ENCODE measurements at places on chromosomes 7 and 10.

GRCh38 chr7:73726083-73726466 is 6.6 kb upstream of the STX1A start:
- DNase-seq, result no peak

- no peak for DNase-seq
These were observed 25.6 kb downstream of the HPS6 start for GRCh38 chr10:102090772-102091171.

DNA sequence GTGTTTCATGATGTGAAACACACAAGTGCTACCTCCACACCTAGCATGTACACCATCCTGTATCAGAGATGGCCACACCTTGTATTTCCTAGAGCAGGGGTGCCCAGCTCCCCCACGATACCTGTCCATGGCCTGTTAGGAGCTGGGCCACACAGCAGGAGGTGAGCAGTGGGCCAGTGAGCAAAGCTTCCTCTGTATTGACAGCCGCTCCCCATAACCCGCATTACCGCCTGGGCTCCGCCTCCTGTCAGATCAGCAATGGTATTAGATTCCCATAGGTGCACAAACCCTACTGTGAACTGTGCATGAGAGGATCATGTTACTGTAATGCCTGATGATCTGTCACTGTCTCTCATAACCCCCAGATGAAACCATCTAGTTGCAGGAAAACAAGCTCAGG is 145.6 kb upstream of the RNF32 start:
- DNase-seq, result no peak

DNA sequence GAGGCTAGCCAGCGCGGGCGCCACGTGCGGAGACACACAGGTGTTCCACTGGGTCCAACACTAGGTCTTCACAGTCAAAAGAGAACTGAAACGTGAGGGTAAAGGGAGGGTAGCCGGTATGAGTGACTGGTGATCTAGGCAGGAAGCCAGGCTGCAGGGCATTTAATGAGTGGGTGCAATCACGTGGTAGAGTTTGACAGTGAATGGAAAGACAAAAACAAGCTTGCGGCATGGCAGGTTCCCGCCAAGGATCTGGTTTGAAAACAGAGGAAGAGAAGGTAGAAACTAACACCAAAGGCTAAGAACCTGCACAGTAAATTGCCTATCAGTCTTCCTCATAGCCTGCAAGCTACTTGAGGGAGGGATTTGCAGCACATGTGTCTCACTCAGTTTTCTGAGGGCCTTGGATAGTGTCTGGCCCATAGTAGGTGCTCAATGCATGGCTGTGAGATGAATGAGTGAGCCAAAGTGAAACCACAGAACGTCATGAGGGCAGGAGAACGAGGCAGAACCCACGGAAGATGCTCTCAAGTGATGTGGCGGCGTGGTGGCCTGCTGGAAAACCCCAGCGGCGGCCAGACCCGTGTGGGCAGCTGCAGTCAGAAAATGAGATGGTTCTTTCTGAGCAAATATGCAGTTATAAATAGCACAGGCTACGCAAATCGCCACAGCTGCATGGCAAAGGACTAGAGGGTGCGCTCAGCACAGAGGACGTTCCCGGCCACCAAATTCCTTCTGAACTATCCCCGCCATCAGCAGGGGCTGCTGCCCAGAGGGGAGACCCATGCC is 183.6 kb upstream of the NFE2L3 start:
- DNase-seq, result no peak

Data from SK-N-MC (cell line).